Muscle of back (tissue), 13 donors: ENCODE measurements at places on chromosomes 5 and 9.
A peak's percentile ranks its signal among the peaks of the same experiment; 100 is the strongest.

DNA sequence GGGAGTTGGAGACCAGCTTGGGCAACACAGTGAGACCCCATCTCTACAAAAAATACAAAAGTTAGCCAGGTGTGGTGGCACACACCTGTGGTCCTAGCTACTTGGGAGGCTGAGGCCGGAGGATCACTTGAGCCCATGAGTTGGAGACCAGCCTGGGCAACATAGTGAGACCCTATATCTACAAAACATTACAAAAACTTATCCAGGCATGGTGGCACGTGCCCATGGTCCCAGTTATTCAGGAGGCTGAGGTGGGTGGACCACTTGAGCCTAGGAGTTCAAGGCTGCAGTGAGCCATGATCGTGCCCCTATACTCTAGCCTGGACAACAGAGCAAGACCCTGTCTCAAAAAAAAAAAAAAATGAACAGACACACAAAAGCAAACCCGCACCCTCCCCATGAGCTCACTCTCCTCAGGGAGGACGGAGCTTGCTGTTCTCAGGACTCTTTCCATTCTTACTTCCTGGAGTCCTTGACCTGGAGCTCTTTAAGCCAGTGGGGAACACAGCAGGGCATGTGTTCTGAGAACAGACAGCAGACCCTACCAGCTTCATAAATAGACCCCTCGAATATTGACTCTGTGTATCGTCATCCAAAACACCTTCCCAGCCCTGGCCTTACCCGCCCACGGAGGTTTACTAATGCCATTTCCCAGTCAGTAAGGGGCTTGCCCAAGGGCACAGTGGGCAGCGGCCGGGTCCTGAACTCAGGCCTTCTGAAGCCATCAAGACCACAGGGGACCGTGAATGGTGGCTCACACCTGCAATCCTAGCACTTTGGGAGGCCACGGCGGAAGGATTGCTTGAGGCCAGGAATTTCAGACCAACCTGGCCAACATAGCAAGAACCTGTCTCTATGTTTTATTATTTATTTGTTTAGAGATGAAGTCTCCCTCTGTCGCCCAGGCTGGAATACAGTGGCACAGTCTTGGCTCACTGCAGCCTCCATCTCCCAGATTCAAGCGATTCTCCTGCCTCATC is 11.1 kb downstream of the PTGES2 start:
- no peak for DNase-seq

DNA sequence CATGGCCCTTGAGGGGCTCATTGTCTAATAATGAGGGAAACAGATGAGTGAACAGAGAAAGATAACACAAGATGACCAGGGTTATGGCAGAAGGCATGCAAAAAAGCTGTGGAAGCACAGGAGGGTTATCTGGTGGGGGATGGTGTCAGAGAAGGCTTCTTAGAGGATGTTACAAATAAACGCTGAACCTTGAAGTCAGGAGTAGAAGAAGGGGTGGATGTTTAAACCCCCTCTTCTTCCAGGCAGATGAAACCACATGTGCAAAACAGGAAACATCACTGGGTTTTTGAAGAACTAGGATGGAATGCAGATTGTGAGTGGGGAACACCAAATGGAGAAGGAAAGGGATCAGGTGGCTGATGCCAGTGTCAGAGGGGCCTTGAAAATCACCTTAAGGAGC is 41.8 kb upstream of the NR5A1 start:
- DNase-seq = no peak

- DNase-seq = no peak
Measured at GRCh38 chr5:129094924-129095899, 663 bp downstream of the ISOC1 start.

DNA sequence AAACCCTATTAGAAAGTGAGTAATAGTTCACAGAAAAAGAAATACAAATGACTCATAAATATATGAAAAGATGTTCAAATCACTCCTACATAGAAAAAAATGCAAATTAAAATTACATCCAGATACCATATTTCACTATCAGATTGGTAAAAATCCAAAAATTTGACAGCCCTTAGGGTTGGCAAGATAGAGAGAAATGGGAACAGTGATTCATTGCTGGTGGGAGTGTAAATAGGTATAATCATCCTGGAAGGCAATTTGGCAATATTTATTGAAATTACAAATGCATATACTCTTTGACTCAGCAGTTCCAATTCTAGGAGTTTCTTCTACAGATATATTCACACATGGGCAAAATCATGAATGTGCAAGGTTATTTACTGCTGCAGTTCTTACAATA is 273.5 kb downstream of the NR2F1-AS1 start:
- DNase-seq = peak; percentile 43

DNA sequence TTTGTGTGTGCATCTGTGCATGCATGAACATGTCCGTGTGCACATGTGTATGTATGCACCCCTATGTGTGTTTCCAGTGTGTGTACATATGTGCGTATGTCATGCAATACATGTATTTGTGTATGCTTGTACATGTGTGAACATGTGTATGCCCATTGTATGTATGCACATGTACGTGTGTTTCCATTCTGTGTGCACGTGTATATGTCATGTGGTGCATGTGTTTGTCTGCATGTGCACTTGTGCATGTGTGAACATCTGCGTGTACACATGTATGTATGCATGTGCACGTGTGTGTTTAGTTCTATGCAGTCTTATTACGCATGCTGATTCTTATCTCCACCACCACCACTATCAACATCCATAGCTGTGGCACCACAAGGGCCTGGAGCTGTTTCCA is 403.5 kb upstream of the IRX4 start:
- DNase-seq = no peak

DNA sequence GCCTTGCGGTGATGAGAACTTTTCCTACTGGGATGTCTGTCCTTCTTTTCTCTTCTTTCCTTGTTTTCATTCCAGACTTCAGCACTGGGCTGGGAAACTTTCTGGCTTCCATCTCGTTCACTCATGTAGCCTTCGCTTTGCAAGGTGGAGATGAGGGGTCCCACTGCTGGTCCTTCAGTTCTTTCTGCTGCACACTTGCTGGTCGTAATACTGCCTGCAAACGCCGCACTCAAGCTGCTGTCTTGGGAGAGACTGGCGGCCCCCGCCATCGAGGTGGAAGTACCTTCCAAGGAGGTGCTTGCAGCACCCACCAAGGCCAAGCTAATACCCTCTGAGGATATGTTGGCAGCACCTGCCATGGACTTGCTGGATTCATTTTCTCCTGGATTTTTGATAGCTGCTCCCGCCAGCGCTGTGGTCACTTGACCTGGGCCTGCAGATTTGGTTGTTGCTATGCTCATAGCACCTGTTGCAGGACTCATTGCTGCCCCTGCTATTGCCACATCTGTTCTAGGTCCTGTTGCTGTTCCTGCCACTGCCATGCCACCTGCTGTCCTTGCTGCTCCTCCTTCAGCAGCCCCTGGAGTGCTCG is 3.0 kb downstream of the GARIN3 start:
- DNase-seq = no peak

DNA sequence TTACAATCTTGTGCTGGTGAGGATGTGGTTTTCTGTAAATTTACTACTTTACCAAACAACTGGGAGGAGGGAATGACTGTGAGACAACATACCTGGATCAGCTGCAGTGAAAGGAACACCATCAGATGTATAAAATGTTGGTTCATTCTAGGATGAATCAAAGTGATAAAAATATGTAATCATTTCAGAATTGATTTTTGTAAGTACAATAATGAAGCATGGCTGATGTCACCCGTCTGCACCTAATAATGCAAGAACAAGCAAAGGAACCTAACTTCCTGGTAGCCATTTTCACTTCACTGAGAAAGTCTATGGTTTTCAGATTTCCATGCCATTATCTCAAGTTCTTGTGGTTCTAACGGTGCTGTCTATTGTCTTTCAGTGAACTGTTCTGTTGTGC is 18.7 kb upstream of the C5orf34 start:
- no peak for DNase-seq

- no peak for DNase-seq
Measured at GRCh38 chr5:178247481-178248456, 15.2 kb upstream of the PHYKPL start.

- DNase-seq = no peak
Measured at GRCh38 chr5:33398501-33398900, 42.3 kb upstream of the TARS1 start.

- DNase-seq = no peak
Measured at GRCh38 chr9:68832861-68833518, 128.0 kb downstream of the PIP5K1B start.

DNA sequence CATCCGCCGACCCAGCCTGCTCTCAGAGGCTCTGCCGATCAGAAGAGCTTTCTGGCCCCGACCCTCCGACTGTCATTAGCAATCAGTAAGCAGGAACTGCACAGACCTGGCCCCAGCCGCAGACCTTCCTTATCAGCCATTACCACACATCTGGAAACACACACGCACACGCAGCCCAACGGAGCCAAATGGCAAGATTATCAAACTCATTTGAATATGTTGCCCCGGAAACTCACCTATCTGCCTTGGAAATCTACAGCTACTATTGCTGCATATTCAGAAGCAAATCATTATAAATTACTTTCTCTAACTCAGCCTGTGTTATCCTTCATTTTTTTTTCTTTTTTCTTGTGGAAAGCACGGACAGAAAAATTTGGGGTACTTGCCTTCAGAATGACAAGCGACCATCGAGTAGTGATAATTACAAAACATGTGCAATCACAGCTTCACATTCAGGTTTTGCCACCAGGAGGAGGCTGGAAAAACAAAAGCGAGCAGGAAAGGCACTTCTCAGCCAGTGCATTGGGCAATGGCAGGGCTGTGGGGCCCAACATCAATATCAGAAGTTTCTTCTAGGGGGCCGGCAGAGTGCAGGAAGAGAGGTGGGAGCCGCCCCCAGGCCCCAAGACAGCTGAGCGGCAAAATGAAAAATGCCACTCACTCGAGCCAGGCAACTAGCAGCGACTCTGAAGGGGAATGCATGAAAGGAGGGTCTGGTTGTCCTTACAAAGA is 122.3 kb downstream of the VAV2 start:
- no peak for DNase-seq

GRCh38 chr5:160188141-160189015 is 40.9 kb upstream of the FABP6 start:
- peak; percentile 90 for DNase-seq

DNA sequence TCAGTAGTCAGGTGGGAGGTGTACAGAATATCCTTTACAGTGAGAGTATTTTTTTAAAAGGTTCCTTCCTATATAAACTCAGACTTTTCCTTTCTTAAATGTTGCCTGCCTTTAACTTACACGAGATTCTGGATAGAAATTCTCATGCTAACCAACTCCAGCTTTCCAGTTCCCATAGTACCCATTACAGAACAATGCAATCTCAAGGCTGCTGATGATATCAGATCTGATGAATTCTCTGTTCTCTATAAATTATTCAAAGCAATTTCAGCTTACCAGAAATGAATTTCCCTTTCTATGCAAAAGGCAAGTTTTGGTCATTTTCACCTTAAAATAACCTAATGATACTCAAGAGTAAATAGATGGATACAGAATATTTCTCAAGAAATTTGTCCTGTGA is 90.3 kb downstream of the NUDT12 start:
- DNase-seq = no peak

DNA sequence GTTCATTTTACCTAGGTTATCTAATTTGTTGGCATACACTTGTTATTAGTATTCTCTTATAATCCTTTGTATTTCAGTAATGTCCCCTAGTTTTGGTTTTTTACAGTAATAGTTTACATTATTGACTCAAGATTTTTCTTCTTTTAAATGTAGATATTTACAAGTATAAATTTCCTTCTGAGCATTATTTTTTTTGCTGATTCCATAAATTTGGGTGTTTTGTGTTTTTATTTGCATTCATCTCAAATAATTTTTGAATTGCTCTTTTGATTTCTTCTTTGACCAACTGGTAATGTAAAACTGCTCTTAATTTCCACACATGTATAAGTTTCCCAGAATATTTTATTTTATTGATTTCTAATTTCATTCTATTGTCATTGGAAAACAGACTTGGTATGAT is 68.1 kb downstream of the ESM1 start:
- DNase-seq = no peak

GRCh38 chr5:77569409-77569808 is 69.1 kb downstream of the OTP start:
- DNase-seq = no peak

DNA sequence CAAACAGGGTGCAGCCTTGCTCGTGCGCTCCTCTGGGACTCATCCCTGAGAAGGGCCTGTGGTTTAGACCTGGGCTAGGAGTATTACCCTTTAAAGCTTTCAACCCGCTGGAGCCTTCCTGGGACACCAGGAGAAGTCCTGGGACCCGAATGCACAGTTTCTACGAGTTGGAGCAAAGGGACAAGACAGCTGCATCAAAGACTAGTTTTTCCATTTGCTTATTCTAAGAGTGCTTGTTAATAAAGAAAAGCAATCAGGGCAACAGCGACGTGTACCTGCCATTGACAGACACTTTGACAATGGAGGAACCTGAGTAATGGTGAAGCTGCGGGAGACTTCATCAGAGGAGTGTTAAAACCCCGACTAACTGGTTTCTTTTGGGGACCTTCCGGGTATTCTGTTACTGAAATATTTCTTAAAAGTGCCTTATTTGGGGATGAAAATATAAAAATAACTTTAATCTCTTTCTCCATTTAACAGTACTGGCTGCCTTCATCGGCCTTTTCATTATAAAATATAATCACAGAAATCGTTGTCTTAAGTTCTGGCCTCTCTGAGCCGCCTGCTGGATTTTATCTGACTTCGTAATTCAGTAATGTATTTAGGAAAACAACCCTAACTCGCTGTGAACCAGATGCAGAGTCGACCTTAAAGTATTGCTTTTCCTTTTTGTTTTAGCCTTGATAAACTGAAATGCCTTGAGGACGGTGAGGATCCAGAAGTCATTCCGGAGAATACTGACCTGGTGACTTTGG is 732 bp downstream of the SNAPC3 start:
- DNase-seq = peak; percentile 16

GRCh38 chr5:83711982-83712601 is 8.6 kb downstream of the HAPLN1 start:
- peak; percentile 29 for DNase-seq

DNA sequence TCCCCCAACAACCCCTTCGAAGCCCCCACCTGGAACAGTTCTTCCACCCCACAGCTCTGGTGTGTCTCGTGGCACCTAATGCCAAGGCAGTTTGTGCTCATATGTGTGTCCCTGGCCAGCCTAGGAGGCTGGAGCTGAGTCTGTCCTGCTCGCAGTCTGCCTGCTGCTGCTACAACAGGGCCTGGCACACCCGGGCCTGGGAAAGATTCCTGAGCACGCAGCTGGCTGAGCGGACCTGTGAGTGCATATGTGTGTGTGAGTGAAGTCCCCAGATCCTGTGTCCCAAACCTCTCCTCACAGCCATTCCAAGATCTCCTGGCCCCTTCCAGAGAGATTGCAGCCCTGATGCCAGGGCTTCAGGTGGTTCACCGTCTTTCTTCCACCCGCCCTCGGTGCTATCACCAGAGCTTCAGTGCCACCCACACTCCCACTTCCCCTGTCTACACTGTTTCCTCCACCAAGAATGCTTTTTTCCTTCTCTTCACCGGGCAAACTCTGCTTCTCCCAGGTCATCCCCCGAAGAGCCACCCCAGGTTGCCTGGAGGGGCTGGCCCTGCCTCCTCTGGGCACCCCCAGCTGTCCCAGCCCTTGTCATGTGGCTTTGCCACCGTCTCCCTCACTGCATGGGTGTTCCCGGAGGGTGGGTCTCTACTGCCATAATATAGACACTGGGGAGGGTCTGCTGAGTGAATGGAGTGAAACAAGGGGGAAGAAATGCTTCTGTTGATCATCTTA is 28.4 kb downstream of the LMX1B start:
- no peak for DNase-seq
